ENCODE measurements at places on chromosomes 12 and 14.

DNA sequence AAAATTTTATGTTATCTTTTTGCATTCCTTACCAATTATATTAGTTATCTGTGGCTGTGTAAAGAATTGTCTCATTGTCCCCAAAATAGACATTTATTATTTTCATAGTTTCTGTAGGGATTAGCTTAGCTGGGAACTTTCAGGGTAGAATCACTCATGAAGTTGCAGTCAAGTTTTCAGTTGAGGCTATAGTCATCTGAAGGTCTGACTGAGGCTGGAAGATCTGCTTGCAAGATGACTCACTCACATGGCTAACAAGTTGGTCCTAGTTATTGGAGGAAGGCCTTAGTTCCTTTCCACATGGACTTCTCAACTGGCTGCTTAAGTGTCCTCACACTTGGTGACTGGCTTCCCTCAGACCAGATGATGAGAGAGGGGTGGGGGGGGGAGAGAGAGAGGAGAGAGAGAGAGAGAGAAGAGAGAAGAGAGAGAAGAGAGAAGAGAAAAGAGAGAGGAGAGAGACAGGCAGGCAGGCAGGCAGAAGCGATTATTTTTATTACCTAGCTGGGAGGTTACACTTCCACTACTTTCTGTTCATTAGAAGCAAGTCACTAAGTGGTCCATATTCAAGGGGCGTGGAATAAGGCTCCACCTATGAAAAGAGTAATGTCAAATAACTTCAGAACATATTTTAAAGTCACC lies 6.4 kb downstream of the AP5M1 start:
- DNase-seq: no peak

DNA sequence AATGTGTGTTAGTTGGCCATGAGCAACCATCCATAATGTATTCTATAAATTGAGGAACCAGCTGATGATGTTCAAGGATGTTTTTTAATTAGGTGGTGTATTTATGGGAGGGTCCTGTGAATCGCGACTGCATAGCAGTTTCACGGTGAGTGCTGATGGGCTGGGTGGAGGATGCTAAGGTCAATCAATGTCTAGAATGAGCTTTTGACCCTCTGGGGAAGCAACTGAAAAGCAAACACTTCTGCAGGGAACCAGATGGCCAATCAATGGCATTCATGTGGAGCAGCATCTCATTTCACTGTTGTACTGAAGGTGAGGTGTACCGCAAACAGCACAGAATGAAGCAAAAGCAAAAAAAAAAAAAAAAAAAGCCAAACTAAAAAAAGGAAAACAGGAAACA lies 676.1 kb upstream of the TMEM132C start:
- no peak for DNase-seq

DNA sequence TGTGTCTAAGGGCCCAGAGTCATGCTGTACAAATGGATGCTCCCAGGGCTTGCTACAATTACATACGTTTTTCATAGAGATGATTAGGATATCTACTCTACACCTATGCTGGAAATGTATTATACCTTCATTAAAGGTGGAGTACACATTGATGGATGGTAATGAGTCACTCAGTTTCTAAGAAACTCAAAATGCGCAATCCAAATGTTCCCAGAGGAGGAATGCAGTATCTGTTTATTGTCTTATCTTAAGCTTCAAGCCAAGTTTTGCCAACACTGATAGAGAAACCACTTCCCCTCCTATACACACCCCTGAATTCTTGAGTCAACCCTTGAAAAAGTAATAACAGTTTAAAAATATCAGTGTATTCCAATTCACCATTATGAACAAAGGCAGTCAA lies 266.6 kb upstream of the FAR2 start:
- DNase-seq: no peak

GRCh38 chr12:99976762-99977161 lies 8.0 kb downstream of the ANKS1B start:
- DNase-seq: no peak

DNA sequence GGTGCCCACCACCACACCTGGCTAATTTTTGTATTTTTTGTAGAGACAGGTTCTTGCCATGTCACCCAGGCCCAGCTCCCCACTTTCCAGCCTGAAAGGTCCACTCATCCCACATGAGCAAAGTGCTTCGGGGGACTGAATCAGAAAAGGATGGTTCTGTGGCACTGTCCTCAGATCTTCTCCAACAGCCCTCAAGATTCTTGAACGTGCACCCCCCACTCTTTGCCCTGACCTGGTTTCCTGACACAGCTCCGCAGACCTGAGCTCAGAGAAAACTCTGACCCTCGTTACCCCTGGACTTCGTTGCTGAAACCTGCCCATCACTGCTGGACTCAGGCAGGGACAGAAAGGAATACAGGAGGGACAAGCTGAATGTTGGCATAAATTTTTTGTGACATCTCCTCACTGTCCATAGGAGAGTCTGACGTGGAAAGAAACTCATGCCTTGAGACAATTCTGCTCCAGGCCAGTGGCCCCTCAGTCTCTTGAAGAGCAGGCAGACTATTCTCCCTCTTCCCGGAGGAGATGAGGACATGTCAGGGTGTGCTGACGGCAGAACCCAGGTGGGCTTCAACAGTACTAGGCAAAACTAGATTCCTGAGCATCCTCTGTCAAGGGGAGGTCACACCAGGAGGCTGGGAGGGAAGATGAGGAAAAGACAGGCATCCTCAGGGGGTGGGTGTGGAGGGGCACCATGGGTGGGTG lies 149.3 kb downstream of the DPF3 start:
- no peak for DNase-seq

DNA sequence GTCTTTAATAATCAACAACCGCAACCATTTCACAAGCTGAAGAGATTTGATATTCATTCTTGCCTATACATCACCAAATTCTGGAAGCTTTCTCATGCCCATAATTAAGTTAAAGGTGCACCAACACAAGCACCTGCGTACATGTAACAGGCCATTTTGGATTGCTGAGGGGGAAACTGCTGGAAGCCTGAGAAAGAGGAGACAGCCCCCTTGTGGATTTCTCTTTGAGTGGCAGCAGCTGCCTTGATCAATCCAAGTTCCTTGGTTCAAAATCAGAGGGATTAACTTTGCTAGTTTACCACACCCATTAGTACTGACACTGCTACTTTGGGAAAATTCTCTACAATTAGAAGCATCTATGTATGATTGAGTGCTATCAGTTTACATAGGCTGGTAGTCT lies 321.1 kb downstream of the NOVA1 start:
- DNase-seq: no peak

- no peak for DNase-seq
Measured at GRCh38 chr12:29201296-29201695, 52.2 kb downstream of the FAR2 start.

GRCh38 chr12:60144395-60144794 lies 548.6 kb downstream of the SLC16A7 start:
- no peak for DNase-seq

GRCh38 chr12:52181746-52182145 lies 10.1 kb downstream of the KRT80 start:
- no peak for DNase-seq

GRCh38 chr12:126726481-126727217 lies 1540.3 kb upstream of the TMEM132C start:
- DNase-seq: no peak

- peak; percentile 85 for DNase-seq
Measured at GRCh38 chr12:123457980-123458779, at the start of gene SNRNP35. Gene SNRNP35 (plus strand): TSS chr12:123458139. CDS start chr12:123465541, 7,402 bp downstream.

GRCh38 chr14:39140170-39140569 lies 26.0 kb downstream of the GEMIN2 start:
- no peak for DNase-seq

DNA sequence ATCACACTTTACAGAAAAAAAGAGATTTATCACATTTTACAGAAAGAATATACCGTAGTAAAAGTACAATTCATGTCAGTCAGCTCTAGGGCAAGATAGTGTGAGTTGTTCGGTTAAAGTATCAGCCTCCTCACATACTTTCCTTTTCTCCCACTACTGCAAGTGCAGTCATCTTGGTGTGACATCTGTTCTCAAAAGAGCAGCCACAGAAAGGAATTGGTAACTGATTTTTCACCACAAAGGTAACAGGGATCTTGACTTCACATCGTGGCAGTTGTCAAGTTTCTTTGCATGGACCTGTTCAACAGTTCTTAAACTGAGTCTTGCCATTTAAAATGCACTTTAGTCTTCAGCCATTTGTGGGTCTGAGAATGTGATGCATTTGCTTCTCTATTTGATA lies 5.0 kb upstream of the E2F7 start:
- DNase-seq: no peak

DNA sequence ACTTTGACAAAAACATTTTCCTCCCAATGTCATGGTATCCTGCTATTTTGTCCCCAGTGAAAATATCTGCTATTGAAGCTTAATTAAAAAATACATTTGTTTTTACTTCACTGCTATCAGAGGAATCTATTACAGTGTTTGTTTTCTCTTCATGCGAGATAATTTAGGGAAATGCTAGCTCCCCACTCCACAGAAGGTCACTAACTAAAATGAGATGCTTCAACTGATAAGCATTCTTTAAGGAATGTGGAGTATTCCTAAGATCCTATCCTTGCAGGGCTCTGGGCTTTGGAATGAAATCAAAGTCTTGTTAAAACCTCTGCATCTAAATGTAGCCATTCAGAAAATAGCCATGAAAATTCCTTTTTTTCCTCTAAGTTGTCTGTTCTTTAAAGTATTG lies 39.5 kb downstream of the PAX9 start:
- DNase-seq: no peak

DNA sequence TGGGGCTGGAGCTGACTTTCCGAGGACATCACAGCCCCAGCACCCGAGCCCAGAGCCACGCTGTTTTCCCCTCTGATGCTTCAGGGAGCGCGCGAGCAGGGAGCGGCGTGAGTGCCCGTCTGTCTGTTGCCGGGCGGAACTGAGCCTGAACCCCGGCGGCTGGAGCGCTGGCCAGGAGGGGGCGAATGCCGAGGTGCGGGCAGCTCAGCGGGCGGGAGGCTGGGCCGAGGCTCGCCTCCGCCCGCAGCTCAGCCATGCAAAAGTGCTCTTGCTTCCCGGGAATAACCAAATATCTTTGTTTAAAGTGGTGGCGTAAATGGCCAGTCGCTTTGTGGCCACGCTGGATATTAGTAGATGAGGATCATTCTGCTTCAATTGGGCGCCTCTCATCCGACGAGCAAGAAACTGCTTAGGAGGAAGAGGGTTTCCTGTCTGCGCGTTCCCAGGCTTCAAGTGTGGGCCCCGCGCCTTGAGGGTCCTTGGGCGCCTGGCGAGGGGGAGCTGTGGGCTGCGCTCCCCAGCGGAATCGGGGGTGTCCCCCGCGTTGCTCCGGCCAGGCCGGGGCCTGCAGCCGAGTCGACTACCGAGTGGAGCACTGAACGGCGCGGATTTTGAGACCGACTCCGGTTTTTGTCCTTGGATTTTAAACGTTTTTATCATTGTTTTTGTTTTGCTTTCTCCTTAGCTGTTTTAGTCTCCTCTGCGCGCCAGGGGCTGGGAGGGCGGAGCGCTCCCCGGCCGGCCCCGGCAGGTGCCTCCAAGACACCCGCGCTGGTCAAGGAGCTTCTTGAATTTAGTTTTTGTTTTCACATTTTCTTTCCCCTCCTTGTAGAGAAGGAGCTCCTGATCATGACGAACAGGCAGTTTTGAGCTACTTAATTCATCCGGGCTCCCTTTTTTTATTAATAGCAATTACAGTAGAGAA lies 831 bp upstream of the NKX2-1 start:
- no peak for DNase-seq

DNA sequence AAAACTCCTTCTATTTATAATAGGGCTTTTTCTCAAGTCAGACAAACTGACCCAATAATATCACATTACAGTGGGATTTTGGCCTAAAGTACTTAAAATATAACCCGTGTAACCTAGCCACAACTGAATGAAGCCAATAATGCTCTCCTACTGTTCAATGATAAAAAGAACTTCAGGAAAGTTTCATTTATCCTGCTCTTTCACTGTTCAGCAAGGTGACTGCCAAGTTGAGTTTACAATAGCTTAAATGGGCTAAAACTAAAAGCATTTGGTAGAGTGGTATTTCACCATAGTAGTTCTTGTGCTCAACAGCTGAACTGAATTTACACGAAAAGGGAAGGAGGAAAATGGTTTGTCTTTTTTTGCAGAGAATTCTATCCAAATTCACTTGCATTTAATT lies 49.8 kb downstream of the CNTN1 start:
- DNase-seq: no peak

DNA sequence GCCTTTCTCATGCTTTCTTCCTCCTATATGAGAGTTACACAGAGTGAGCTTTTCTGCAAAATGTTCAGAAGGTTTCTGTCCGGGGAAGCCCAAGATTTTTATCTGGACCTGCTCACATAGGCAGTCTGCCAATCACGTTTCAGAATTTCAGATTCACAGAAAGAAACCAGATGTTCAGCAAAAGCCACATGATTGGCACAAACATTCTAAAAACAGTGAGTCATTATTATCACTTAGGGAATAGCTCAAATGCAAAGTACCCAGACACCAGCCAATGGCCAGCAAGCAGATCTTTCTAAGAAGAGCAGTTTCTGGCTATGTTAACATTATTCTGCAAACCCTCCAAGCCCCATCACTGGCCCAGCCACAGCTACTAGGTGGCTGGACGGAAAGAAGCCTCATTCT lies 1558.5 kb upstream of the TMEM132C start:
- no peak for DNase-seq

- DNase-seq: no peak
Measured at GRCh38 chr12:105980085-105980484, 158.7 kb downstream of the NUAK1 start.

DNA sequence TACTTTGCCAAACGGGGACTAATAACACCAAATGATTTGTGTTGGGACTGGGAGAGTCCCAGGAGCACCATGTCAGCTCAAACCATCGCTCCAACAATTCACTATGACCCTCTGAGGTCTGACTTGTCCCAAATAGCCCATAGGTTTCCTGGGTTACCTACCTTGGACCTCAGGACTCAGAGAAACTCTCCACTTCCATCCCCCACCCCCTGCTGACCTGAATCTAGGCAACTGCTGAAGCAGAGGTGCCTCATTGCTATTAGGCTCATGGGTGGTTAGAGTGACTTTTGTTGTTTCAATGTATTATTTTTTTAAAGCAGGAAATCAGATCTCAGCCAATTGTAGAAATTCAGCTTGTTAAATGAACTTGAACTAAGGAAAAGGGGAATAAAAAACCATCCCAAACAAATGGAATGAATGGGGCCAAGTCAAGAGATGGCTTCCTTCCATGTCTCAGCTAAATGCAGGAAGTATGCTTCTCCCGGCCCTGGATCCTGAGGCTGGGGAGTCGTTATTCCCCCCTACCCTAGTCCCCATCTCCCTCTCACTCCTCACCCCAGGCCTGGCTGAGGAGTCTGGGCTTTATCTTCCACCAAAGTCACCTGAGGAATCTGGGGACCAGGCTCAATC lies 80.9 kb upstream of the SLC24A4 start:
- no peak for DNase-seq

DNA sequence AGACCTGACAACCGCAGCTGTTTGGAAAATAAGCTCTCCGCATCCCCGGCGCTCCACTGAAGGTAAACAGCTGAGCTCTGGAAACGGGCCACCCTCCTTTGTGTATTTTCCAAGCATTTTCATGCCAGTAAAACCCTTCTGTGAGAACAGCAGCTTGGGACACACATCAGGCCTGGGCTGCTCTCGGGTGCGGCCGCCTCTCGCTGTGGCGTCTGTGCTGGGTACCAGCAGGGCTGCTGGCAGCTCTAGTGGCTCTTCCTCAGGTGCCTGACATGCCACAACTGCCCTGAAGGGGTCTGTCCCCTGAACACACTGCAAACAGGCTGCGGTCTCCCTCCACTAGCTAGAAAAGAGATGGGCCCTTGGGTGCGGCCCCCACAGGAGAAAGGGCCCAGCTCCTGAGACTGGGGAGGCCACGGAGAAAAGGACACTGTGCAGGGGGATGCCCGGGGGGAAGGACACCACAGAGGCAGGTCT lies 96.3 kb downstream of the ITPK1 start:
- DNase-seq: no peak

GRCh38 chr12:129127211-129127610 lies 273.9 kb downstream of the GLT1D1 start:
- no peak for DNase-seq

All from CD4-positive, alpha-beta T cell treated with Interferon gamma for 1 hour (primary cell).